ENCODE measurements at places on chromosomes 2 and 18.
A peak's percentile ranks its signal among the peaks of the same experiment; 100 is the strongest.

DNA sequence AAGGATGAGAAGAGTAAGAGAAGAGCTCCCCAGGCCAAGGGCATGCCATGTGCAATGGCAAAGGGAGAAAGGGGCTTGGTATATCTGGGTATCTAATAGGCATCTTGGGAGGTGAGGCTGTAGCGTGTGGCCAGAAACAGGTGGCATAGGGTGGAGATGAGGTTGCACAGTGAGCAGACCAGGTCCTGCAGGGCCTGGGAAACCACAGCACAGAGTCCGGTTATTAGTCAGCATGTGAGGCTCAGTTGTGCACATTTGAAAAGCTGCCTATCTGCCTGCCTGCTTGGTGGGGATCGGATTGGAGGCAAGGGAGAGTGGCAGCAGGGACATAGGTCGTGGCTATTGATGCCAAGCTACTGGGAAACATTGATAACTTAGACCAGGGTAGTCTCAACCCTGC, 190.6 kb downstream of the TPGS2 start:
- no peak for DNase-seq

DNA sequence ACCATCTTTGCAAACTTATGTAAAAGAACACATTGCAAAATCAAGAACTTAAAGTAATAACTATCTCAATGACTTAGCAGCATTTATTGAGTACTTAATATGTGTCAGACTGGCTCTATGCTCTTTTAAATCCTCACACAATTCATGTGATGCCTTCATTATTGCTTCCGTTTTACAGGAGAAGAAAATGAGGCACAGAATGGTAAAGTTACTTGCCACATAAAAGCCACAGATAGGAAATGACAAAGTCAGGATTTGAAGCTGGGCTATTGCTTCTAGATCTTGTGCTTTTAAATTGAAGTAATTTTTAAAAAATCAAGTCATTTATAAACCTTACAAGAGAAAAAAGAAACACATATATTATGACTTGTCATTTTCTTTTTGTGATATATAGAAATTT, 174.2 kb downstream of the WDR7 start:
- no peak for DNase-seq

- DNase-seq = no peak
Observed at GRCh38 chr2:232839411-232840079, 30.5 kb upstream of the SNORC start.

GRCh38 chr18:52541056-52541455, 201.1 kb downstream of the DCC start:
- DNase-seq = no peak

DNA sequence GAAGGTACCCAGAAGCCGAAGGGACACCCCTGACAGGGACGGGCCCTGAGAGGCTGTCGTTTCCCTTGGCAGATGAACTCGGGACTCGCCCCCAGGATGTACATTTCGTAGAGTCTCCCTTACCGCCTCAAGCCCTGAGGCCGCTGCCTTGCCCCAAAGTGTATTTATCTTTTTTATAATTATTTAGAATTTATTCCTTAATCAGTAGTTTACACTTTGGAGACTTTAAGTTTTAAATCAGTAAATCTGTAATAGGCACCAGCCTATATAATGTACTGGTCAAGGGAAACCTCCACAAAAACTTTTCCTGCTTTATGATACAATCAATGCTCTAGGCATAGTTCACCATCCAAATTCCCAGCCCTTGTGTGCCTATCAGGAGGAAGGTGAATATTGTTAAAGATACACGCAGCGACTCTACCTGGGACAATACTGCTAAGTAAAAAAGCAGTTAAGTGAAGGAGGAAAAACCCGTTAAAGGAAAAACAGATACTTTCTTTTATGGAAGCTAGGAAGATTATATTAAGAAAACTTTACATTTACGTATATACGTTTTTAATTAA, 848 bp downstream of the VRK2 start:
- no peak for DNase-seq

- peak; percentile 39 for DNase-seq
Observed at GRCh38 chr2:195683174-195683573, 26.1 kb downstream of the SLC39A10 start.

DNA sequence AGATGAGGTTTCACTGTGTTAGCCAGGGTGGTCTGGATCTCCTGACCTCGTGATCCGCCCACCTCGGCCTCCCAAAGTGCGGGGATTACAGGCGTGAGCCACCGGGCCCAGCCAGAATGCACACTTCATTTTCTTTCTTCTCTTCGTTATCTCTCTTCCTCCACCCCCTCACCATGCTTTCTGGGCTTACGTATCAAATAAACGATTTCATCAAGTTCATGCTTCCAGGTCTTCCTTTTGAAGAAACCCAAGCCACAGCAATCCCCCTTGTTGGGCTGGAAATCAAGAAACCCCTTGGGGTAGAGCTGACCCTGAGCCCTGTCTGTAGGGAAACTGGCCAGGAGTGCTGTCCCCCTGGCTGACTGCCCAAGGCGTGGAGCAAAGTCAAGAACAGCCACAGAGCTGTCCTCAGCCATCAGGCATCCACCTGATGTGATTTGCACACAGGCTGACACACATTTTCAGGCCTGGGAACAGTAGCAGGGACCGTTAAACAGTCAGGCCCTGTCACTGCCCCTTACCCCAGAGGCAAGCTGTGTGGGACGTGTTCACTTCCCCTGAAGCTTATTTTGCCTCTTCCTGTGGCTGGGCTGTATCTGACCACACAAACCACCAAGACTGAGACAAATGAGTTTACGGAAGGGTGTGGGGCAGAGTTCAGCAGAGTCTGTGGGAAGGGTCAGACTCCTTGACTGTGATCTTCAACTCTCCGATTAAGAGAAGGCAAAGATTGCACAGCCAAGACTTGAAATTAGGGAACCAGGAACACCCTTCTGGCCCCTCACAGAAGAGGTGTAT, 15.1 kb upstream of the NMUR1 start:
- no peak for DNase-seq

DNA sequence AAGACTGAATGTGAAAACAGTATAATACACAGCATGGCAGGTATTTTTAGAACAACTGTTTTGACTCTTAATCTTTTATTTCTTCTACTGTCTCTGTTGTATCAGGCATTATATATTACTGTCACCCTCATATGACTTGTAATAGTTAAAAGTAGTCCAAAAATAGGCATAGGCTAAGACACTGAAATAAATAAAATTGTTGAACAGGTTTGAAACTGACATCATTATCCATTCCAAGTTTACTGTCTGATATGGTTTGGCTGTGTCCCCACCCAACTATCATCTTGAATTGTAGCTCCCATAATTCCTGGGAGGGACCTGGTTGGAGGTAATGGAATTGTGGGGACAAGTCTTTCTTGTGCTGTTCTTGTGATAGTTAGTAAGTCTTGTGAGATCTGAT, 91.4 kb upstream of the CDH19 start:
- no peak for DNase-seq

- peak; percentile 94 for DNase-seq
Observed at GRCh38 chr18:73688851-73689711, 458.6 kb downstream of the FBXO15 start.

DNA sequence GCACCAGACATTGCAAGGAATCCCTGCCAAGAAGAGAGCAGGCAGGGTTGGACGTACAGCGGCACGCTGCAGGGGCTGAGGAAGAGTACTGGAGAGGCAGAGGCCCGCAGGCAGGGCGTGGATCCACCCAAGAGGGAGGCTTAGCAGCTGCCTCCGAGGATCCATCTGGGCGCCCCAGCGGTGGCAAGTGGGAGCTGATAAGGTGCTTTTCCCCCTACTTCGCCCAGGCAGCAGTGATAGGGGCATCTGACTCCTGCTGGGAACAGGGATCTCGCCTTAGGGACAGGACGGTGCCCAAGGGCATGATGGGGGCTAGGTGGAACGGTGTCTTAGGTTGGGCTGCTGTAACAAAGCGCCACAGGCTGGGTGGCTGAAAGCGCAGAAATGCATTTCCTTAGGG, 67.4 kb upstream of the HS6ST1 start:
- no peak for DNase-seq

DNA sequence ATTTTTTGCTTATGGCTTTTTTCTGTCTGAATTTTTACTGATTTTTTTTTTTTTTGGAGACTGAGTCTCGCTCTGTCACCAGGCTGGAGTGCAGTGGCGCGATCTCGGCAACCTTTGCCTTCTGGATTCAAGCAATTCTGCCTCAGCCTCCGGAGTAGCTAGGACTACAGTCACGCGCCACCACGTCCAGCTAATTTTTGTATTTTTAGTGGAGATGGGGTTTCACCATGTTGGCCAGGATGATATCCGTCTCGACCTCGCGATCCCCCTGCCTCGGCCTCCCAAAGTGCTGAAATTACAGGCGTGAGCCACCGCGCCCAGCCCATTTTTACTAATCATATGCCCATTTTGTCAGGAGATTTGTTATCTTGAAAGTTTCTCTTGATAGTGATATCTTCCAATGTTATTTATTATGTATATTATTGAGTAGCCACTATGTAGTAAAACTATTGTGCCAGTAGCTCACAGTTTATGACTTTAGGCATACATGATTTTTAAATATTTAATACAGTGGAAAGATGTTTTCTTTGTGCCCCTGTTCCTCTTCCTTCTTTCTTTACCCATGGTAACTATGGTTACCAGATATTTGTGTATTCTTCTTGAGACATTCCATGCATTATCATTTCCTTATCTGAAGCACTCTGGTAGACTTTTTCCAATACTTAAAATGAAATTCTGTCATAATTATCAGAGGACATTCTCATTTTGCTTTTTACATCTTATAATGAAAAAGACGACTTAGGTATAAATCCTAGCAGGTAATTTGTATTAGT, 2.1 kb downstream of the HAT1 start:
- no peak for DNase-seq

DNA sequence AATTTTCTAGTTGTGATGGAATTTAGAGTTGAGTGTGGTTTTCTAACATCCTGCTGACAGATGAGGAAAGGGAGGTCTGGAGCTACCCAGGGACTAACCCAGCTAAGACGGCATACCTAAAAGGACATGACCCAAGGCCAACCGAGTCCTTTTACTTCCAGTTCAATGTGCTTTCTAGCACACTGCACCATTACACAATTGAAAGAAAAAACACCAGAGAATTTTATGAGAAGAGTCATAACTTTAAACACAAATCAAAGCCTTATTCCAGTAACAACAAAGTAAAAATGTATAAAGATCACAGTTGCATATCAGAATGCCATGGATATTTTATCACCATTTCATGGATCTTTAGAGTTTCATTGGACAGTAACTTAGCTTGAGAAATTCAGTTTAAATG, 480.3 kb downstream of the MEIS1 start:
- DNase-seq = peak; percentile 66

- DNase-seq = no peak
Observed at GRCh38 chr2:28615706-28616105, 119.8 kb downstream of the PLB1 start.

GRCh38 chr2:149058936-149059335, 20.4 kb downstream of the LYPD6B start:
- no peak for DNase-seq

DNA sequence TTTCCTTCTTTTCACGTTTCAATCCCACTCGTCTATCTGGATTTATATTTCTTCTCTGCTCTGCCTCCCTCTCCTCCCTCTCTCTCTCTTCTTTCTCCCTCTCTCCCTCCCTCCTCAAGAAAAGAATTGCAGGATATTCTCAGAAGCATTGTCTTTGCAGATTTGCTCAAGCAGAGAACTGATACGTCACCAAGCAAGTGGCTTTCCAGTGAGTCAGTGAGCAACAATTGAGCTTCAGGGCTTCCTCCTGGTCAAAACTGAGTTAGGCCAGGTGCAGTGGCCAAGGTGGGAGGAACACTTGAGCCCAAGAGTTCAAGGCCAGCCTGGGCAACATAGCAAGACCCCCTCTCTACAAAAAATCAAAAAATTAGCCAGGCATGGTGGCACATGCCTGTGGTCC, 151.1 kb downstream of the SMAD2 start:
- DNase-seq = no peak

GRCh38 chr2:176986487-176986886, 226.1 kb upstream of the HNRNPA3 start:
- DNase-seq = no peak

DNA sequence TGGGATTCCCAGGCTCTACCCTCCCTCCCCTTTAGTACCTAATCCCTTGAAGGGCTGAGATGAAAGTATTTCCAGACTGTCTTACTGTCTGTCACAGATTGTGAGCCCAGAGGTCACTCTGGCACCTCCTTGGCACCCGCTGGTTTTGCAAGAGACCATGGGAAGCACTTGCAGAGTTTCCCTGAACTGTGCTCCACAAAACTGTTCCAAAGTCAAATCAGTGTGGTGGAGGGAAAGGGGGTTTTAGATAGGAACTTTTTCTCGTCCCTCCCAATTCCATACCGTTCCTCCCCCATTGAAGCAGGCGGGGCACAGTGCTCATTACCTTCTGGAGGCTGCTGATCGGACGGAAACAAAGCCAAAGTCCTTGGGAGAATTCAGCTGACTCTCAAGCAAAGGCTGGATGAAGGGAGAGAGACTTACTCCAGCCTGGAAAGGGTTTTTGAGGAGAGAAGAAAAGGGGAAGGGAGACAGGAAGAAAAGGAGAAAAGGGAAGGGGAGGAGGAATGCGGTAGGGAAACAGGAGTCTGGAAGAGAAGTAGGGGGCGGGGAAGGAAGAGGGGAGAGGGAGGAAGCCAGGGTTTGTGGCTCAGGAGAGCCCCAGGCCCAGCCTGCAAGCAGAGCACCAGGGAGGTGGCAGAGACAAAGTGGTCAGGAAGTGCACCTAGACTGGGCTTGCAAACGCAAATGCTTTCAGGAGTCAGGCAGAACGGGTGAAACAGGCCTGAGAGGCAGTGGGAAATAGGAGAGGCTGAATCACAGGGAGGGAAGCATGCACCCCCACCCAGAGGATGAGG, 88.4 kb upstream of the SP3 start:
- DNase-seq = no peak

- no peak for DNase-seq
Observed at GRCh38 chr2:153939124-153939796, 67.5 kb downstream of the GALNT13 start.

DNA sequence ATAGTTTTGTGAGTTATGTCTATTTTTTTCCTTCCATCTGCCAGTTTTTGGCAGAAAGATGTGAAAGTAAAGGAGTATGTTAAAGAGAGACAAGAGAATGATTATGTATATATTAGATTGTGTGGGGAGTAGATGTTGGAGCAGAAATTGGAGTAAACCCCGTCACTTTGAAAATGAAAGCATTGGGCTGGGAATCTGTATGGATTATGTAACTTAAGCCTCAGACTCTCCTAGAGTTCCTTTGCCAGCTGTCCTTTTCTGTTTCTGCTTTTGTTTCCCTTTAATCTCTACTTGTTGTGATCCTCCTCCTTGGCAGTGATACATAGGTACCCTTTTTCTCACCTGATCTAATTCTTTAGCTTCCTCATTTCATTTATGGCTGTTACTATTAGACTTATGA, 19.2 kb downstream of the CCDC138 start:
- DNase-seq = no peak

DNA sequence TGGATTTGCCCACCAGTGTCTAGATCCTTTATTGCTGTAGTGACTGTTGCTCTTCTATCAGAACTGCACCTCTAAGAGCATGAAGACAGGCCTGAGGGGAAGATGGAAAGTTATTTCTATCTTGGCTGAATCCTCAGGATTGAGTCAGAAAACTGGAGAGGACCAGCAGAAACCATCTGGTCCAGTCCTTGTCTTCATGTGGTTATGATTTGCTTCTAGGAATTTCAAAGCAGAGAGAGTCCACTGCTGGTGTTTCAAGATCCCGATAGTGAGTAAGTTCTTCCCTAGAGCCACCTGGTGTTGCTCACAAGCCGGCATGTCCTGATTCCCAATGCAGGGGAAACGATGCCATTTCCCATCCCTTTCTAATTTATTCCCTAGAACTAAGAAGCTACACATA, 84.2 kb downstream of the NCKAP5 start:
- peak; percentile 58 for DNase-seq
